HT1080 (cell line): ENCODE measurements at places on chromosomes 5 and 9. TPM values are rescaled to one million over a fixed set of nuclear protein-coding genes. Genes with fewer than 3 reads are reported as not detected.

GRCh38 chr5:144511580-144512072 is 341.0 kb downstream of the KCTD16 start:
- no peak for DNase-seq

GRCh38 chr5:60535198-60535597 is 164.8 kb downstream of the DEPDC1B start:
- DNase-seq: no peak

- DNase-seq: no peak
Measured at GRCh38 chr9:90735952-90736351, 65.7 kb upstream of the SYK start.

- no peak for DNase-seq
Measured at GRCh38 chr9:138011951-138012500, 134.4 kb downstream of the CACNA1B start.

VLDLR gene
- total RNA-seq: 5.2 and 6.3 TPM in 2 replicates

REEP2 gene
- total RNA-seq: 1.6 and 2.6 TPM in 2 replicates

ERP44 gene
- 12.1 and 17.4 TPM in 2 replicates for total RNA-seq
